Epithelial cell of proximal tubule (primary cell): ENCODE measurements at places on chromosomes 6 and 20.

DNA sequence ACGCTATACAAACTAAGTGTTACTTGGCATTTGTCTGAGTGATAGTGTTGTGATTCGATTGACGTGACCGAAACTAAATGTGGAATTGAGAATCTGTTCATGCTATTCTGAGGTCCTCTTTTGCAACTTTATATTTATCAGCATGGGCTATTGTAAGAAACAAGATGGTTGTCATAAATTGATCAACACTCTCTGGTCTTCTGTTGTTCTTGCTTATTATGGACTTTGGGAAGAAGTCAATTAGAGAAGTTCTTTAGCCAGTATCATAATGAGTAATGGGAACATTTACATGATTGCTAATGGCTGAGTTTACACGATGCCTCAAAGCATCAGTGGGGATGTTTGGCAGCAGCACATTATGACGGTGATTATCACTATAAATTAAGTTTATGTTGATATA is 195.0 kb downstream of the CD83 start:
- DNase-seq, result no peak

DNA sequence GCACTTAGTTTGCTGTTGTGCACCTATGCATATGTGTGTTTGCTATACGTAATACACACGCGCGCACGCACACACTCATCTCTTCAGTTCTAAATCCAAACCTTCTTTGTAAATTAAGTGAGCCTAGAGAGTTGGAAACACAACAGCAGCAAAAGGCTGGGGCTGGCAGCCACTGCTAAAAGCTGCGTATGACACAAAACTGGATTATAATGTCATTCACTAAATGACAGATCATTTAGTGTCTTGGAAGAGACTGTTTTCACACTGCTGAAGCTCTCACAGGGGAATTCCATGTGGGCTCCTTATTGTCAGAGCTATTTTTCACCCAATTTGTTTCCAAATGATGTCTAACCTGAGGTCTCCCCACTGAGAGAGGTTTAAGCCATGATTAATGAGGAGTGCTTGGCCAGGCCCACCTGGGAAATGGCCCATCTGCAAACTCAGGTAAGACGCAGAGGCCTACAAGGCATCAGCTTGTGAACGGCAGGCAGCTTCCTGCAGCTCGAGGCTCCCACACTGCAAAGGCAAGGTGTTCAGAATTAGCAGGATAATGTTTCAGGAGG is 94.2 kb downstream of the OLIG3 start:
- no peak for DNase-seq

- DNase-seq, result no peak
Measured at GRCh38 chr20:12173347-12174012, 255.8 kb downstream of the BTBD3 start.

- DNase-seq, result peak; percentile 91
Measured at GRCh38 chr6:25458485-25458884, 179.3 kb downstream of the CARMIL1 start.

- DNase-seq, result no peak
Measured at GRCh38 chr6:108068618-108069017, 5.9 kb downstream of the OSTM1 start.

DNA sequence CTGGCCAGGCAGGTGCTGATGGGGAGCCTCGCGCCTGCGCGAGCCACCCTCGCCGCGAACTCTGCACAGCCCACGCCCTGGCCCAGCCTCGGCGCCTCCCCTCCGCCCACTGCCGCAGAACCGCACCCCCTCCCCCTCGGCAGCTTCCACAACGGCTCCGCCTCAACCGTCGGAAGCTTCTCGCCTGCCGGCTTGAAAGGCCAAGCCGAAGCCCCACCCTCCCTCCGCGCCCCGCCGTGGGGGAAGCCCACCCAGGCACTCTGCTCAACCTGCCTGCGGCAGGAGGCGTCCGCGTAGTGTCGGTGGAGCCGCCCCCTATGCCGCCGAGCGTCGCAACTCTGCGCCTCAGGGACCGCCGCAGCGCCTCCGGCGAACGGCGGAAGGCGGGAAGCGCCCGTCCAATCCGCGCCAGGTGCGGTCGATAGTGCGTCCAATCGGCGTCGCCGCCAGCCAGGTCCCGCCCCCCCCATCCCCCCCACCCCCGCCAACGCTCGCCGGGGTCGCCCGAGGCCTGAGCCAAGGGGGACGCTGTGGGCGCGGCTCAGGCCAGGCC is at the start of gene SYCP2:
TSS of gene SYCP2 (minus strand) at position 342 of the 553 bp plus-strand sequence. CDS start 11,224 bp downstream, outside the sequence.
- DNase-seq, result no peak

DNA sequence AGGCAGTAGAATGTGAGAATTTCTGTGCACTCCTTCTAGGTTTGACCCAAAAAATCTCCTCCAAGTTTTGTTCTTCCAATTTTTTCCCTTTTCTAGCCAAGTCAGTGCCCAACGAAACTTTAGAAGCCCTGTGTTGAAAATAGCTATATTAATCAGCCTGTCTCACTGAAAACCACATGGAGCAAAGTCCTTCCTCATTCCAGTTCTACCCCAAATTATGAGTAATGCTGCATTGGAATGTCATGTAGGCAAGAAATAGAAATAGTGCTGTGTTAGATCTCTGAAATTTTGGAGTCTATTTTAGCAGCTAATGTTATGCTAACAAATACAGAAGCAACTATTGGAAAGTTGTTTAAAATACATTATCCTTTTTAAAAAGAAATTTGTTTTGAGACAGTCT is 725.5 kb downstream of the TBC1D32 start:
- no peak for DNase-seq

- no peak for DNase-seq
Measured at GRCh38 chr20:22407237-22408193, 176.9 kb downstream of the FOXA2 start.

DNA sequence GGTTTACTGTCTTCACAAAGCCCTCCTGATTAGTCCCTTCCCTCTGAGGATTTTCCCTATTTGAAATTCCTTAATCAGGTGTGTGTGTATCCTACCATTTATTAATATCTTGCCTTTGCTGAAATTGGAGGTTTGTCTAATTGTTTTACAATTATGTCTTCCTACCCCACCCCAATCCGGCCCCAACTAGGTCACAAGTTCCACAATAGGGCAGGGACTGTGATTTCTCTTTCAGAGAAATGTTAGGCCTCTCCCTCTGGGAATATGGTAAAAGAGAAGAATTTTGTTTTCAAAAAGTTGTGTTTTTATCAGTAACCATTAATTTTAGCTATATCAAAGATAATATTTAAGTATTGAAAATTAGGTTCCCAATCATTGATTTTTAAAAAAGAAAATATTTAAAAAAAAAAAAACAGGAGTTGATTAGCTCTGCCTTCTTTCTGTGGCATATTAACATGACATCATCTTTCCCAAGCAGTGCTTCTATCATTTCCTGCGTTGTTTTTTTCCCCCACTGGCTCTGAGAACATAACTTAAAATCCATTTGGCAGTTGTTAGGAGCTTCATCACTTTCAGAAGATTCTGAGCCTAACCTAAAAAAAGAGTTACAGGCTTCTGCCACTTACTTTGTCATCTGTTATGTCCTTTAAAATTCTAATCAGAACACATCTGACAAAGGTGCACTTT is 36.1 kb downstream of the BLOC1S5 start:
- DNase-seq, result no peak

DNA sequence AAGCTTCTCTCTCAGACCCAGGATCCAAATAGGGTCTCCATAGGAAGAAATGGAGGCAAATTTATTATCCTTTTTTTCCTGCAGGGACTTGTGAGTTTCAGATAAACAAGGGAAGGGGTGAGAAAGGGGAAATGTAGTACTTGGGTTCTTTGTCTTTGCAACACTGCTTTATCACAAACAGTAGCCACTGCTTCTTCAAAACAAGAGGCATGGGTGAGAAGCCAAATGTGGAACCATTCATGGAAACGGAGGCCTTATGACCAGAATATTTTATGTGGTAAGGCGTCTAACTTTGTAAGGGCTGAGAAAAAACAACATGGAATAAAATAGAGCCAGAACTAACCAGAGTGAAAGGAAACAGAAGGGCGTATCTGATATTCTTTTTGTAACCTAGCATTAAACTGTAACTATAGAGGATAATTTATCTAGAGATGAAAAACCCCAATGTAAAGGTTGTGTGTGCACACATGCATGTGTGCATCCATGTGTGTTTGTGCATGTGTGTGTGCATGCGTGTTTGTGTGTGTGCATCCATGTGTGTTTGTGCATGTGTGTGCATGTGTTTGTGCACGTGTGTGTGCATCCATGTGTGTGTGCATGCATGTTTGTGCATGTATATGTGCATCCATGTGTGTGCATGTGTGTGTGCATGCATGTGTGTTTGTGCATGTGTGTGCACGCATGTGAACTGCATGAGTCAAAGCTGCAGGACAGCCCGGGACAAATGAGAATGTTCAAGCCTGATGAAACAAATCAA is 143.3 kb upstream of the SMLR1 start:
- no peak for DNase-seq

- DNase-seq, result no peak
Measured at GRCh38 chr20:13428684-13429083, 207.6 kb downstream of the ISM1 start.

DNA sequence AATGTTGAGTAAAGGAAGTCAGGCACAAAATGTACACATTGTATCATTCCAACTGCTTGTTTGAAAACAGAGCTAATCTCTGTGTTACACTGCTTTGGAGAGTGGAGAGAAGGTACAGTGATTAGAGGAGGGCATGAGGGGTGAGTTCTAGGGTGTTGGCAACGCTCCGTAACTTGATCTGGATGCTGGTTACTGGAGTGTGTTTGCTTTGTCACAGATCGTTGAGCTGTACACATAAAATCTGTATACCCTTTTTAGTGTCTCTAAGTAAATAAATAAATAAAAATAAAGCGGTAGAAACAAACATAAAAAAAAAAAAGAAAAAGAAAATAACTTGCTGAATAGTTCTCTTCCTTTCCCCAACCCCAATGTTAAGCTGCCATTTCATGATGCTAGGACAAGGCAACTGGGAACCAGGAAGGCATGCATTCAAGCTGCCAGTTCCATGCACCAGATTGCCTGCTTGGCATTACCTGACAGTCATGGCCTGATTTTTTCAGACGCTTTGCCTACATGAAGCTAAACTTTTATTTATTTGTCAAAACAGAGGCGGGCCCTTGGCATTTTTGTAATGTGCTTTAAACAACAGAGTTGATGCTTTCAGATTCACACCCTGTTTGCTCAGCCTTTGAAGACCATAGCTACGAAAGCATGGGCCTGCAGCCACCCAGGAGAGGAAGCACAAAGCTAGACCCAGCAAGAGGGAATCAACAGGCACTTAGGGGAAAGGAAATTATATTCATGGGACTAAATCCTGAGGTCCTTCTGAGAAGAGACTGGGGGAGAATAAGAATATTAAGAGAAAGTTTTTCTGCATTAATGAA is 21.2 kb downstream of the TNFRSF21 start:
- DNase-seq, result no peak

DNA sequence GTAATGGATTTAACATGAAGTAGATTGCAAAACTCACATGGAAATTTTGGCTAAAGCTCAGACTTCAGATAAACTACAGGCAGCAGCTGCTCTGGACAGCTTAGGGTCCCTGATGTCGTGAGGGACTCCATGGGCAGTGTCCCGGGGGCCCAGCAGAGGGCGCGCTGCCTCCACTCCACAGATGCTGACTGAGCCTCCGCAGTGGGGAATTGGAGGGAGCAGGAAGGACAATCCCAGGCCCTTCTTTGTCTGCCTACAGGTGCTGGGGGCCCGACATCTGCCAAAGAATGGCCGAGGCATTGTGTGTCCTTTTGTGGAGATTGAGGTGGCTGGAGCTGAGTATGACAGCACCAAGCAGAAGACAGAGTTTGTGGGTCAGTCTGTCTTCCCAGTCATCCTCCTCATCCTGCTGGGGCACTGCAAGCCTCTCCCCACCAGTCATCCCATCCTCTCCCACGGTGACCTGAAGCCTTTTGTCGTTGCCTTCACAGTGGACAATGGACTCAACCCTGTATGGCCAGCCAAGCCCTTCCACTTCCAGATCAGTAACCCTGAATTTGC is 35.9 kb downstream of the PLCG1 start:
- DNase-seq, result no peak

- DNase-seq, result no peak
Measured at GRCh38 chr20:62238569-62239277, 402 bp downstream of the OSBPL2 start.

- no peak for DNase-seq
Measured at GRCh38 chr6:27428966-27429365, 40.4 kb downstream of the ZNF391 start.

GRCh38 chr6:45677381-45678284 is 299.9 kb upstream of the SUPT3H start:
- peak; percentile 45 for DNase-seq
